Stimulated activated CD8-positive, alpha-beta memory T cell treated with anti-CD3 and anti-CD28 coated beads, Interleukin-12 subunit alpha, Interleukin-12 subunit beta, amount 100 ng/mL, for 1 hour (primary cell): ENCODE measurements at places on chromosomes 3 and 15.

- no peak for DNase-seq
These were observed 263.3 kb upstream of the NR2E3 start for GRCh38 chr15:71547011-71547410.

DNA sequence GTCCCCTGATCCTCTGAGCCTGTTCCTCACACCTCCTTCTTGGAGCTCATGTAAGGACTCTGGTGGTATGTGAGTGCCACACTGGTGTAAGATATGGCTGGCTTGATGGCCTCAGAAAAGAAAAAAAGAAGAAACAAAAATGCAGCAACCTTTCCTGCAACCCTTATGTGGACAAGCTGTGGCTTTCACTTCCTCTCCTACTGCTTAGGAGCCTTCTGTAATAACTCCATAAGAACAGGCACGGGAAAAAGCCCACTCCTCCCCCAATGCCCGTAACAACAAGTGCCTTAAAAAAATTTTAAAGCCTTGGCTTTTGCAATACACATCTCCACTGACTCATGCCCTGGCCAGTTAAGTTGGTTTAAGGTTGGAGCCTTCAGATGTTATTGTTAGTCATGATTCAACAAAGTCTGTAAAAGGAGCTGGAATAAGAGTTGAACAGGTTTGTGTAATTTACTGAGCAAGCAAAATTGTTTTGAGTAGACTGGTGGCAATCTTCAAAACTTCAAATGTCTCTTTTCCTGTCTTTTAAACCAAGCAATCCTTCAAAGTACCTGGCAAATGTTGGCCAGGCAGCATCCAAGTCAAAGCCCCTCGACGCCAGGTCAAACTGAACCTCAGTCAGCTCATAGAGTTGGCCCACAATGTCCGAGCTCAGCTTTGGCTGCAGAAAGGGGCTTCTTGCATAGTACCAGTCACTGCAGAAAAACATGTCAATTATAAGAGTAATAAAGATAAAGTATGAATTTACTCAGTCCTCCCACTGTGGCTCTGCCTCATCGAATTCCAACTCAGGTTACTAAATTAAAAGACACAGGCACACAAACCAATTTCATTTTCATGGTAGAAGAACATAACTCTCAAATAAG is 22.9 kb downstream of the FYCO1 start:
- DNase-seq, result no peak

- DNase-seq, result no peak
These were observed 63.2 kb upstream of the MNS1 start for GRCh38 chr15:56528136-56528535.

- DNase-seq, result no peak
These were observed 119.2 kb downstream of the GHSR start for GRCh38 chr3:172329070-172329469.

DNA sequence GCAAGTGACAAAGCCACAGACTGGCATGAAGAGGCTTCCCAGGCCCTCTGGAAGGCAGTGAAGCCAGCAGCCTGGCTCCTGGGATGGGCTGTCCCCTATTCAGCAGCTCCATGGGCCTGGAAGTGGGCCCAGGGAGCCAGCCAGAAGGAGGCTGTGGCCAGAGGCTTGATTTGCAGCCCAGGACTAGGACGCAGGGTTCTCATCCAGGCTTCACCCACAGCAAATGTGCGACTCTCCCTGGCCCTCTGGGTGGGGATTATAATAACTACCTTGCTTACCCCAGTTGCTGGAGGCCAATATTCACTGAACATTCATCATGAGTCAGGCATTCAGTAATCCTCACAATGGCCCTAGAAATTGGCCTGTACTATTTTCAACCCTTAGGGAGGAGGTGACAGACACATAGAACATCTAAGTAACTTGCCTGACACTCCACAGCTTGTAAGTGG is 24.6 kb upstream of the SRP14 start:
- DNase-seq, result no peak

GRCh38 chr3:172077197-172077757 is 37.9 kb downstream of the FNDC3B start:
- DNase-seq, result no peak

DNA sequence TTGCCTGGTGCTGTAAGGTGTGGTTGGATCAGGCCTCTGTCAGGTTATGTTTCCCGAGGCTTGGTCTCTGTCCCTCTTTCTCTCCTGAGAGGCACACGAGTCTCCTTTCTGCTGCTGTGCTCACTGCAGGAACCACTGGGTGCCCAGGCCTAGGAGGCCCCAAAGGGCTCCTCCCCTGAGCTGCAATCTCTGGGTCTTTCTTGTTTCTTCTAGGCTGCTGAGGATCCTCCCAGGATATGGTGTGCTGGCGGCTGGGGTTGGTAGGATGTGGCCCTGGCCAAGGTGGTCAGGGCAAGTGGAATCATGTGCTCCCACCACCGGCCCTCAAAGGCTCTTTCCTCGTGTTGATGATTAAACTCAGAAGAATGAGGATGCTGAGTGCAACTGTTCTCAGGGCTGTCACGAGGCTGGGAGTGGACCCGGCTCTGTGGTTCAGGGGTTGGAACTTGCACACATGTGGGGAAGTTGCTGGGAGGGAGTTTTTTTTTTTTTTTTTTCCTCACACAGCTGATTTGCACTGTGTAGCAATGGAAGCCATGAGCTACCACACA is 43.6 kb upstream of the CTSH start:
- no peak for DNase-seq

- DNase-seq, result no peak
These were observed 37.5 kb upstream of the CHST2 start for GRCh38 chr3:143081844-143082778.

DNA sequence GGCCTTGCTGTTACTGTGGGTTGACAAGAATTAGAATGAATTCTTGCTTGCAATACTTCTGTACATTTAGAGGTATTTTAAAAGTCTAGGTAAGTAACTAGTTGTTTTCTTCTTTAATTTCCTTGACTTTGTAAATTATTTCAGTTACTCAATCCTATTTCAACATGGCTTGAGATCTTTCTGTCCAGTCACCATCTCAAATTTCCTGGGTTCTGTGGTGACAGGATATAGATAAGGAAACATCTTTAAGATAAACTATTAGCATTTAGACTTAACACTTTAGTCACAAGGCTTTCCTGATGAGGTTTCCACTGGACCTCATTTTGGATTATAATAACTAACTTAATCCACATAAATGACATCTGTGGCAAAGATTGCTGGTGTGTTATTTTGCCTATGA is 195.9 kb upstream of the DPH6 start:
- DNase-seq, result no peak

- no peak for DNase-seq
These were observed 15.0 kb downstream of the SPSB4 start for GRCh38 chr3:141065841-141066805.

DNA sequence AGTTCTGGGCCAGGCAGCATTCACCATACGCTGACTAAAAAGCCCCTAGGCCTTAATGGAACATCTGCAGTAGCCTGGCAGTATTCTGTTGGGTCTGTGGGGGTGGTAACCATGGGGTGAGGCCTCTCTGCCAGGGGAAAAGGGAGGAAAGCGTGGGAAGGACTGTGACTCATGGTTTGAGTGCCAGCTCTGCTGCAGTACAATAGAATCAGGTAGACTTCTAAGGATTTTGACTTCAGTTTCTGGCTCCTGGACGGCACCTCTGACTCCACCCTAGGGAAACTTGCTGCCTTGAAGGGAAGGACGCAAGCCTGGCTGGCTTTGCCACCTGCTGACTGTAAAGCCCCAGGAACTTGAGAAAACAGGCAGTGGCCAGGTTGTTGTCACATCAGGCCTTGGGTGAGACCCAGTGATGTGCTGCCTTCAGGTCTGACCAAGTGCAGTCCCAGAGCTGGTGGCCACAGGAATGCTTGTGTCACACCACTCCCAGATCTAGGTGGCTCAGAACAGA is 148.6 kb downstream of the SUCNR1 start:
- no peak for DNase-seq

- no peak for DNase-seq
These were observed 46.9 kb downstream of the SENP2 start for GRCh38 chr3:185632996-185633395.

GRCh38 chr3:115092220-115092791 is 54.8 kb downstream of the ZBTB20 start:
- peak; percentile 37 for DNase-seq

- peak; percentile 39 for DNase-seq
These were observed 18.9 kb upstream of the TGM5 start for GRCh38 chr15:43285609-43286037.

DNA sequence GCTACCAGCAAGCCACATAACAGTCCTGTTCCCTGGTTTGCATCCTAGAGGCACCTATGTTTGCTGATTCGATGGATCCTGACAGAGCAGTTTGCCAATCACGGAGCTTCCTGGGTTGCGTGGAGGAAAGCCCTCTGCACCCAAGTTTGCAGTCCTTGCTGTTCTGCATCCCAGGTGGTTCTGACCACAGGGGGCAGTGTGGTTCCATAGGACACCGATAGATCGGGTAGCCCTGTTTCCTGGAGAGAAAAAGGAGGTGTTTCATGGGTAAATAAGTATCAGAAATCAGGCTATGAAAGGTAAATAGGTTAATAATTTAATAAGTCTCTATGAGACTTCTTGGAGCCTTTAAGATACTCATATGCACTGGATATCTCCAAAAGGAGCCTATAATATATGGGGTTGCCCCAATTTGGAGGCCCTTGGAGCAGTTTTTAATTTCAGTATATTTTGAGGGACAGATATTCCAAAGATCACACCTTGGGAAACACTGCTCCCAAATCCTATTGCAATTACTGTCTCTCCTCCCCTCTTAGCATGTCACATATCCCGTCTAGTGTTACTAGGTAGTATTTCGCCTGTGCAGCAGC is 194.6 kb upstream of the TPM1 start:
- DNase-seq, result no peak

DNA sequence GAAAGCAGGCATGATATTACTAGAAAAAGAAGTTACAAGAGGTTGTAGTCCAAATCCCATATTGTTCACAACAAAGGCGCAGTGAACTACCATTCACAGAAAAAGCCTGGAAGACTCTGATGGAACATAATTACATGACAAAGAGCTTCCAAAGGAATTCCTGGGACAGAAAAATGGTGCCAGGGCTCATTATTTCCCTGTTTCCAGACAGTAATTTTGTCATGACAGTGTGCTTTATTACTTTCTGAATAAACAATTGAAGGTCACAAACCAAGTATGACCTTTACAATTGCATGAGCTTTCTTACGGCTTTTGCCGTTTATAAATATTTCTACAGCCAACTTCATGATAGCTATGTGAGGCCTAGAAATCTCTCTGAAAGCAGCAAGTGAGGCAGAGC is 61.0 kb downstream of the CYFIP1 start:
- no peak for DNase-seq

- DNase-seq, result no peak
These were observed 19.8 kb upstream of the ACOX2 start for GRCh38 chr3:58556761-58557221.

- no peak for DNase-seq
These were observed 7.7 kb downstream of the NT5DC2 start for GRCh38 chr3:52525680-52526561.

DNA sequence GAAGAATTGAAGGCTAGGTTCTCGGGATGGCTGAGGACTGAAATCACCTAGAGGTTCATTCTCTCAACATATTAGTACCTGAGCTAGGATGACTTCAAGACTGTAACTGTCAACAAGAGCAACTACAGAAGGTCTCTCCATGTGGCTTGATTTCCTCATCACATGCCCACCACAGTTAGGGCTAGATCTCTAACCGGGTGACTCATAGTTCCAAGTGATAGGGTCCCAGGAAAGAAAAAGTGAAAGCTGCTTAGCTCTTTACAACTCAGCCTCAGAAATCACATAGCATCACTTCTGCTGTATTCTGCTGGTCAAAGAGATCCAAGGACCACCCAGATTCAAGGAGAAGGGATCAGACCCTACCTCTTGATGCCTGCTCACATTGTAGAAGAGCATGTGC is 165.4 kb upstream of the AGTR1 start:
- no peak for DNase-seq

- peak; percentile 12 for DNase-seq
These were observed 75.4 kb upstream of the POMGNT2 start for GRCh38 chr3:43181202-43181821.

DNA sequence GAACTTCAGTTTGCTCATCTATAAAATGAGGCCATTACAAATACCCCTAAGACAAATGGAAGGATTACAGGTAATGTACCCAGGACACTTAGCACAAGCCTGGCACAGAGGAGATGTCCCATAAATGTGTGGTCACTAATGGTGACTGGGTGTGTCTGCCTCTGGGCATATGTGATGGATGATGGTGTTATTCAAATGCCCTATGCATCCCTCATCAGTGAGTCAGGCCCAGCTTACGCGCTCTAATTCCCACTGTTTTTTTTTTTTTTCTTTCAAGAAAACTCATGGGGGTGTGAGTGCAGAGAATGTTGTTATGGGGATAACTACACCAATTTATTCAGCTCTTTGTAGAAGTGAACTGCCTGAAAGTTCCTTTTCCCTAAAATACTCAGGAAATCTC is 23.6 kb upstream of the KIF23 start:
- no peak for DNase-seq

DNA sequence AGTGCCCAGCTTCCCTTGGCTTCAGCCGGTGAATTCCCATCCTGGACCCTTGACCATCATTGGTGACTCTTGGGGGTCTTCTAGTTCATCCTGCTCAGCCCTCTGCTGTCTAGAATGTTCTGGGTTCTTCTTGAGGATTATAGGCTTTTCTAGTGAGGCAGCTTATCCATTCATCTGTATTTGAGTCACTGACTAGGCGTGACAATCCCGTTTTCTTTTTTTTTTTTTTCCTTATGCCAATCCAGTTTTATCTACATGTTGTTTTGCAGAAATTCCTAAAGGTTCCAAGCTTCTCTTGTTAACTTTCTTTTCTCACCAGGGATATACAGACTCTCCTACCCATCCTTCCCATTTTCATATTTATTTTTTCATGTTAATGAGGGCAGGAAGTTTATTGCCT is 6.6 kb upstream of the TRAK1 start:
- DNase-seq, result no peak

DNA sequence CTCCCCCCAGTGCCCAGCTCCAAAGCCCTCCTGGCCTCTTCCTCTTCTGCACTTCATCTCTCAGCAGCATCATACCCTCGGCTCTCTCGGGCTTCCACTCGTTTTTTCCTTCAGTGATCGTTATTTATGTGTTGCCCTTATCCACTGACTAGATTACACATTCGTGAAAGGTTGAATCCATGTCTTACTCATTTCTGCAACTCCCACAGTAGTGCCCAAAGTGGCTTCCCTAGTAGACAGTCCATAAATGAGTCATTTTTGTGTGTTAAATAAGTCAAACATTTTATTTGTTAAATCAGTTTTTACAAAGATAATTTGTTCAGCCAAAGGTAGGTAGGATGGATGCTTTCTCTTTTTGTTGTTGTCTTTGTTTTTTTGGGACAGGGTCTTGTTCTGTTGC is 87.4 kb downstream of the CRTC3 start:
- DNase-seq, result no peak

GRCh38 chr15:60315878-60316277 is 81.9 kb downstream of the ANXA2 start:
- DNase-seq, result no peak

DNA sequence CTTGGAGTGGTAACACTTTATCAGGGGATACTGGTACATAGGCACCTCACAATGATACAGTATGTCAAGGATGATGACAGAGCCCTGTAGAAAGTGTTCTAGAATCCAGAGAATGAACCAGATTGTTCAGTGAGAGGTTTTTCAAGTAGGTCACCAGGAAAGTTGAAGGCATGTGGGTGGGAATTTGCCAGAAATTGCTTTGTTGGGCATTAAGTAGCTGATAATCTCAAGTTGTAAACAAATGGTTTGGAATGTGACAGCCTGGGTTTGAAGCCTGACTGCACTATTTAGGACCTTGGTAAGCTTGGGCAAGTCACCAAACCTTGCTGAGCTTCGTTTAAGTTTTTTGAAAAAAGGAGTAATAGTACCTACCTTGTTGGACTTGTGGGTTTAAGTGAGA is 12.5 kb downstream of the SLC35G2 start:
- no peak for DNase-seq

GRCh38 chr3:176628101-176628639 is 569.1 kb downstream of the TBL1XR1 start:
- no peak for DNase-seq
